ENCODE measurements at places on chromosomes 16 and 17.

GRCh38 chr17:76198702-76199101 lies 41.6 kb downstream of the RNF157 start:
- no peak for DNase-seq

DNA sequence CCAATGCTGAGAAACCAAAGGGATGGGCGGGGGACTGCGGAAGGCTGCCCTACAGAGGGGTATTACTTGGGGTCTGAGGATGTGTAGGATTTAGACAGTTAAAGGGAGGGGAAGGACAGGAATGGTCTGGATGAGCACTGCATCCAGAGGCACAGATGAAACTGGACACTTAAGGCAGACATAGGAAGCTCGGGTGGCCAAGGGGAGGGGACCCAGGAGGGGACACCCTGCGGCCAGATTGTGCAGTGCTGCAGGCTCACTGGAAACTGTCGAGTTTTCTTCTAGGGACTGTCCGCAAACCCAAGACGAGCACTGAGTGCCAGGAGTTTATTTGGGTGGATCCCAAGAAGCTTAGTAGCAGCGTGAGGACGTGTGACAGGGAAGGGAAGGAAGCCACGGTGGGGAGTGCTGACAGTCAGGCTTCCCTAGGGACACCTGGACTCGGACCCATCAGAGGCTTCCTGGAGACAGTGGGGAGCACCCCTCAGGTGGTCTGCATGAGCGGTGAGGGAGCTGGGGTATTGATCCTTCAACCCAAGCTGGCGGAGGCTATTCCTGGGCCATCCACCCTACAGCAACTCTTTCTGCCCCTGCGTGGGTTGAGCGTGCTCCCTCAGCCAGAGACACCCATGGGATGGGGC lies 278.7 kb downstream of the FOXL1 start:
- no peak for DNase-seq

DNA sequence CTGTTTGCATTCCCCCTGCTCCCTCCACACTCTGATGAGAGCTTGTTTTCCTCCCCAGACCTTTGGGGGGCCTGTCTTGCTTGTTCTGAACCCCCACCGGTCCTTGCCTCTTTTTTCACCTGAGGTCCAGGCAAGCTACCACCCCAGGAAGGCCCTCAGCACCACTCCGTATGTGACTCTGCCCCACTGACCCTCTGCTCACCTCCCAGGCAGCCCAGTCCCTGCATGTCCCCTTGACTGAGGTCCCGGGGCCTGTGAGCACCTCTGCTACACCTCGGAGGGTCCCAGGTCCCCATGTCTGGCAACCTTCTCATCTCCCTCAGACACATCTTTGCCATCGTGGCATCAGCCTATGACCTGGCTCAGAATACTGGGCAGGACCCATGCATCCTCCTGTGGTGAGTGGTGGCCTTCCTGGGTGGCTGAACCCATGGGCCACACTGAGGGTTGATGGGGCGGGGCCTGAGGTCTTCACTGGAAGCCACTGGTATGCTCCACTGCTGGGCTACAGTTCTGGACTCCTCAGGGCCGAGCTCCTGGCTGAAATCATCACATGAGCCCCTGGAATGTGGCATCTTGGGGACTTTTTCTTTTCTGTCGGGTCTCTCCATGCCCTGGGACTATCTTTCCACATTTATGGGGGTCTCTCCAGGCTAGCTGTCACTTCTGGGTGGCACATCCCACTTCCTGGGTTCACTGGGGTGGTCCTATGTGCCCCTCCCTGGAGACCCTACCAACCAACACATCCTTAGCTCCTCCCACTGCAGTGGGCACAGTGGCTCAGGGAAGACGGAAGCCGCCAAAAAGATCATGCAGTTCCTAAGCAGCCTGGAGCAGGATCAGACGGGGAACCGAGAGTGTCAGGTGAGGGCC lies 3.5 kb downstream of the MYO15B start:
- DNase-seq, result no peak

DNA sequence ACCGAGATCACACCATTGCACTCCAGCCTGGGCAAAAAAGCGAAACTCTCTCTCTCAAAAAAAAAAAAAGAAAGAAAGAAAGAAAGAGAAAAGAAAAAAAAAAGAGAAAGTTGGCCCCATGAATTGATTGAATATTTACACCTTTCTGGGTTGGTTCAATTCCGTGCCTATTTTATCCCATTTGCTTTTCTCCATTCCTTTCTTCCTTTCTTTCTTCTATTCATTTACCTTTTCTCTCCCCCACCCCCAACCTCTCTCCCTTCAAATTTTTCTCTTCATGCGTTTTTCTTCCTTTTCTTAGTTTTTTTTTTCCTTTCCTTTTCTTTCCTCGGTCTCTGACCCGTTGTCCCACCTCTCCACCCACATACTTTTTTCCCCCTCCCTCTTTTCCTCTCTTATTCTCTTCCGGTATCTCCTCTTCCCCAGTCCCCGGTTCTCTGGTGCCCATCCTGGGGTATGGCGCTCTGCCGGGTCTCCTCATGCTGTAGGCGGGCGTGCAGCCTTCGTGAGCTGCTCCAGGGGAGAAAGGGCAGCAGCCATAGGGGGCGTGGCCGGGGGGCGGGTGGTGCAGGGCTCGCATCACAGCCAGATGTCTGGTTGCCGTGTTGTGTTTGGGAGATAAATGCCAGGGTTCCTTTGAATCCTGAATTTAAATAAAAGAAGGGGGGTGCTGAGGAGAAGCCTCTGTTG lies 5.3 kb upstream of the COL1A1 start:
- DNase-seq, result no peak

- DNase-seq, result no peak
Measured at GRCh38 chr16:81536648-81537047, 92.0 kb downstream of the CMIP start.

- DNase-seq, result no peak
Measured at GRCh38 chr17:68613739-68614298, 12.7 kb upstream of the FAM20A start.

DNA sequence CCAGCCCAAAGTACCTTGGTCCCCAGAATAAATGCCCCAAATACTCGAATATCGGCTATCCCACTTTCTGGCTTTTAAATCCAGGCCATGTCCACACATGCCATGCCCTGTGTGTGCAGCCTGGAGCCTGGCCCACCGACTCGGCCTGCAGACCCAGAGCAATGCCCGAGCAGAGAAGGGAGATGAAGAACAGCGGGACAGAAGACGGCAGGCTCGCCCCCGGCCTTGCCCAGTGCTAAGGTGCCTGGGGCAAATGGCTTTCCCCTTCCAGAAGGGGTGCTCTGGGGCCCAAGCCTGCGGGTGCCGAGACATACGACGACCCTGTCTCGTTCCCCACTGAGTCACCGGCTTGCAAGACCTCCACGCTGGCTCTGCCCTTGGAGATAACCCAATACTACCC lies 8.0 kb downstream of the CLUH start:
- DNase-seq, result no peak

GRCh38 chr17:13616031-13616430 lies 14.3 kb upstream of the HS3ST3A1 start:
- no peak for DNase-seq

GRCh38 chr17:19264681-19265080 lies 27.5 kb downstream of the EPN2 start:
- DNase-seq, result no peak

DNA sequence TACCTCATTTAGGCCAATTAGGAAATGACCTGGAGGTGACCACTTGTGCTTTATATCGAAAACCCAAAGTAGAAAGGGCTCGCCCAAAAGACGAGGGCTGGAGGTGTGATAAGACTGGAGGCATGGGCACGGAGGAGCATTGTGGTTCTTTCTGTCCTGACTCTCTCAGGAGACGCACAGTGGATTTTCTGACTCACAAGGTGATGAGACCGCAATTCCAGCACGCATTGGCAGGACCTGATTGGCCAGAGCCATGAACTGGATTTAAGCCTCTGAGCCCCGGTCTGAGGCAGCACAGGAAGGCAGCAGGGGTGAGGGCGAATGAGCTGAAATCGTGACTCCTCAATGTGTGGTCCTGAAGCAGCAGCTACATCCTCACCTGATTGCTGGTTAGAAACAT lies 559.1 kb upstream of the SALL1 start:
- no peak for DNase-seq

DNA sequence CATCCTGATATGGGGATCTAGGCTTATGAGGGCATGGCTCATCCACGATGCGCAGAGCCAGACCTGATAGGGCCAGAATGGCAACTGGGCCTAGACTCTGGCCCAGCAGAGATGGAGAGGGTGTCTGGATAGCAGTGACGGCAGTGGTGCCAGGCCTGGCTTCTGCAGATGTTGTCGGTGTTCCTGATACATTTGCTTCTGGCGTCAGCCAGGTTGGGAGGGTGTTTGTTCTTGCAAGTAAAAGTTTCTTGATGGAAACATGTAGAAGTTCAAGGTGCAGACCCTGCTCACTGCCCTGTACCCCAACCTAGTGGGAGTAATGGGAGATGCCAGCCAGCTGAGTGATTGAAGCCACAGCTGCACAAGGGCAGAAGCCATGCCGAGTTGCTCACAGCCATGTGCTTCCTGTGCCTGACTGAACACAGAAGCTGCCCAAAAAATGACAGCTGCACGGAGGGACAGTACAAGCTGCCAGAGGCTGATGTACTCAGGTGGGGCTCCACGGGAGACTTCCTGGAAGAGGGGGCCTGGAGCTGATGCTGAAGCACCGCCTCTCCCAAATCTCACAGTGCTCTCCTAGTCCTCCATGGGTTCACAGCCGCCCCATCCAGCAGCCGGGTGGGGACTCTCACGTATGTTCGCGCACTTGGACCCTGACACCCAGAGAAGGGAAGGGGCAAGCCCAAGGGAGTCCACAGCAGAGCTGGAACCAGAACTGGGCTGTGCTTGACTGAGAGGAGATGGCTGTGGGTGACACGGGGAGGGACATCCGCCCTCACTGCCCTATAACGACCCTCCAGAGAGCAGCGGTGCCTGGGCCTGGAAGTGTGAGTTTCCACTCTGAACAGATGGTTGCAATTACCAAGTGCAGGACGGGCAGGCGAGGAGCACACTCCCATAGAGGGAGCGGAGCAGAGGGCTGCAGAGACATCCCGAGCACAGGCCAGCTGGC lies 78.7 kb downstream of the N4BP1 start:
- no peak for DNase-seq

DNA sequence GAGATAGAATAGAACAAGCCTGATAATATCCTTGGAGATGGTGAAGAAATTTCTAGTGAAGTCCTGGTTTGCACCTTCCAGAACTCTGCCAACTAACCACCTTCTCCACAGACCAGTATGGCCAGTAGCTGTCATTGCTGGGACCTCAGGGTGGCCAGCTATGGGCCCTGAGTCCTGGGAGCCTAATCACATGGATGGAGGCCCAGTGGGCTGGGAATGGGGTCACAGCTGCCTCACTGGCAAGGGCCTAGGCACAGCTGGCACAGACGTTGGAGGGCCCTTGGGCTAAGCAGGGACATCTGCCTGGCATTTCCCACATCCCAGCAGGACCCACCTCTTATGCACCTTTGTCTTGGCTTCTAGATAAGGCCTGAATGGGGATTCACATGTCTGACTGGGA lies 7.6 kb upstream of the WNT3 start:
- DNase-seq, result no peak

DNA sequence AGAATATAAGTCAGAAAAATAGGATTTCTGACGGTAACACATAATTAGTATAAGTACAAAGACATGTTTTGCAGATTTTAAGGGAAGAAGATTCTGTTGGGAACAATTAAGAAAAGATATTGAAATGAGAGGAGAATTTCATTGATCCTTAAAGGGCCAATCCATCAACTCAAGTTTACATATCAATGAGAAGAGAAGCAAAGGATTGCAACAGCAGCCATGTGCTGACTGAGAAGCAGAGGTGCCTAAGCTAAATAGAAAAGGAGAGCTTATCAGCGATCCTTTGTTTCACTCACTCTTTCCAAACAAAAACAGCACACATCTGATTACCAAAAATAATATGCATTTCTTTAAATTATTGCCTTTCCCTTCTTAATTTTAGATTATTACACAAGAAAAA lies 94.6 kb downstream of the ITFG1 start:
- no peak for DNase-seq

- no peak for DNase-seq
Measured at GRCh38 chr16:88755745-88756443, 29.1 kb downstream of the PIEZO1 start.

DNA sequence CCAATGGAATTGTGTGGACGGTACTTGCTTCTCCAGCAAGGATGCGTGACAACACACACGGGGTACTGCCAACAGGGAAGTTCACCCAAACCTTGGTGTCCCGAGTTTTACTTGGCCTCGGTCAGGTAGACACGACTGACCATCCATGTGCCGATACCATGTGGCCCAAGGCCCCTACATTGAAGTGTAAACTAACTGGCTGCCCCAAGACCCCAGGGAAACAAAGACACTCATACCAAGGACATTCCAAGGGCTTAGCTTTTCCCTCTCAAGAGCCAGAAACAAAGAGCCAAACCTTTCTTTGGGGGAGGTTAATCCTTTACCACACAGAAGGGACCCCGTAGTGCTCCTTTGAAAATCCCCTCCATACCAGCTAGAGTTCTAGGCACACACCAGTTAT lies 215.9 kb upstream of the TNRC6C start:
- no peak for DNase-seq

DNA sequence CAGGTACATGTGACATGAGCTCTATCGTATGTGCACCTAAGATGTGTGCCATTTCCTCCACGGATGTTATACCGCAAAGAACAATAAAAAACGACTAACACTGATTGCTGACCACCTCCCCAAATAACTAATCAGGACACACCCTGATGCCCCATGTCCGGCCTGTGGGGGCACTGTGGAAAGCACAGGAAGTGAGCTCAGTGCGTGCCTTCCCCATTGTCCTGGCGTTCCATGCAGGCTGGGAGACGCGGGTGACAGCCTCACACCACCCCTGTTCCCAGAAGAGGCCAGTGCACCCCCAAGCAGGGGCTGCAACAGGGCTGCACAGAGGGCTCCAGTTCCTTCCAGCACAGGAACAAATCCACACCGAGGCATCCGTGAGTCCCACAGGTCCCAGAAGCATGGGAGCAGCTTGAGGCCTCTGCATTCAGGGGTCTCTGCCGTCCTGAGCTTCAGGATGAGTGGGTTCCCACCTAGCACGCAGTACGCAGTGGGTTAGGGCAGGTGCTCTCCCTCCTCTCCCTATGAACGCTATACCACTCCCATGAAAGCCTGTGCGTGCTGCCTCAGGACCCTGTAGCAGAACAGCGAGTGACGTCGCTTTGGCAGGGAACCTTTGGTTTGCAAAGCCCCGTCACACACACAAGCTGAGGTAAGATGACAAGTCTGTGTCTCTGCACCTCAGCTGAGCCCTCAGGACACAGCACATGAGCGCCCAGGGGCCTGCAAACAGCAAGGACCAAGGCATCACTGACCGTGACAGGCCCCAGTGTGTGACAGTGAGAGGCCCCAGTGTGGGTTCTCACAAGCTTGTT lies 117.7 kb downstream of the ZNF778 start:
- no peak for DNase-seq

GRCh38 chr16:89103156-89103555 lies 9.5 kb downstream of the ACSF3 start:
- DNase-seq, result no peak

GRCh38 chr16:51938861-51939260 lies 608.1 kb downstream of the TOX3 start:
- no peak for DNase-seq

- no peak for DNase-seq
Measured at GRCh38 chr17:74271281-74271680, 2.8 kb upstream of the DNAI2 start.
